Activated CD4-positive, alpha-beta T cell treated with anti-CD3 and anti-CD28 coated beads, Interleukin-2, amount 50 U/mL, for 1 hour (primary cell): ENCODE measurements at places on chromosomes 1 and 21.

DNA sequence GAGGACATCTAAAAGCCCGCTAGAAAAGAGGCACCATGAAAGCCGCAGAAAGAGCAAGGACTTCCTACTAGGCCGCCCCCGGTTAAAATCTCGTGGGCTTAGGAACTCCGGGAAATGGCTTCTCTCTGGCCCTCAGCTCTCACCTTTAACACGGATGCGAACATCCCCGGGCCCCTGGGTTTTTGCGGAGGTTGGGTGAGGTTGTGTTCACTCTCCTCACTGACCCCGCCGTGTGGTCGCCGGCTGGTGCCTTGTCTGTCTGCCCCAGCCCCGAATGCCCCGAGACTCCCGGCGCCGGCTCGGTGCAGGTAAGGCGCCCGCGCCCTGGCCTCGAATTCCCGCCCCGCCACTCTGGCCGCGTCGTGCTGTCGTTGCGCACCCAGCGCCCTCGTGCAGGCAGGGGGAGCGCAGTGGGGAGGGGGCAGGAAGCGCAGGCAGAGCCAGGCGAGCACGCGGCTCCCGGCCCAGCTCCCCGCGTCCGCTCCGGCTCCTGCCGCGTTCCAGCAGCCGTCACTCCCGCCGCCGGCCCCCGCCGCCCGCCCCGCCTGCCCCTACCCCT is at the start of gene SHISAL2A:
TSS of gene SHISAL2A (plus strand) at position 437 of the 559 bp plus-strand sequence. CDS start 326 bp downstream, outside the sequence.
- DNase-seq: peak; percentile 64

DNA sequence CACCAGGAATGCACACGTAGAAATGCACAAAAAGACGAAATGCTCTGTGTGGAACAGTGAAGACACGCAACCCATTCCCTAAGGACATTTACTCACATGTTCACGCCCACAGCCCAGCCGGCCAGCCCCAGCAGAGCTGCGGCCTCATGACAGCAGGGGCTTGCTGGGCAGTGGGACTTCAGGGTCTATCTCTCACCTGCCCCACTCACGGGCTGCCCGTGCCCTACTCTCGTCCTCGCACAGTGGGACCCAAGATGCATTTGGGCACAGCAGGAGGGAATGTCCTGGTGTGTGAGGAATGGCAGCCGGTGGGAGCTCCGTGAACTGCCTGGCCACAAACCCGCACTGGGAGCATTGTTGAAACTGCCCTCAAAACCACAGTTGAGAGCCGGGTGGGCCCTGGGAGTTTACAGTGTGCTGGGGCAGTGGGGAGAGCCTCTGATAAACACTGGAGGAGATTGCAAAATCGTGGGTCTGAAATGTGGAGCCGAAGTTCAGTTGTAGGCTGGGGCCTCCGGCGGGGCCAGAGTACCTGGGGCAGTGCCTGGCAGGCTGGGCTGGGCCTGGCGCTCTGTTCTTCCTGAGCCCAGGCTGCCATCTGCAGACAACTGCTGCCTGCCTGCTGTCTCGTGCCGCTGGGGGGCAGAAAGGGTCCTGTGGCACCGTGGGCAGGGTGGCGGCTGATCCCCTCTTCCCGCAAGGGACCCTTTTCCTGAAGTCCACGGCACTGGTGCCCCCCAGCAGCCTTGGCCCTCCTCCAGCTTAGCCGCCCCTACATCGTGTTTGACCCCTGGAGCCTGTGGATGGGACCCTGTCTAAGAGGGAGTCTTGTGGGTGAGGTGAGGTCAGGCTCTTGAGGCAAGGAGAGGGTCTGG is 20.7 kb upstream of the POFUT2 start:
- no peak for DNase-seq

GRCh38 chr1:94299627-94300553 is 62.5 kb upstream of the ARHGAP29 start:
- no peak for DNase-seq

GRCh38 chr1:213680677-213681325 is 307.0 kb upstream of the PROX1 start:
- no peak for DNase-seq

GRCh38 chr21:29376556-29376955 is 77.8 kb downstream of the BACH1 start:
- DNase-seq: peak; percentile 38

DNA sequence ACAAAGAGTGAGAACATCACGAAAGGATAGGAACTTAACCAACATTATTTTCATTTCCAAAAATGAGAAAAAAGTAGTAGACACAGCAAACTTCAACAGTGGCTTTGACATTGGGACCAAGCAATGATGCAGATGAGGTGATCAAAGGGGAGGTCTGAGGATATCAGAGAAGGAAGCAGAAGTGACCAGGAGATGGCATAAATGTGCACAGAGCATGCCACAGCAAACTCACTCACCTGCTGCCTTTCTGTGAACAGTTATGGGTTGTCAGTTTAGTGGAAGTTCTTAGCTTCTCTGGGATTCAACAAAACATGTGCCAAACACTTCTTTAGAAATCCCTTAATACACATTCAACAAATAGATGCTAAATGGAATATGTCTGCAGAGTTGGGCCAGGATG is 290.1 kb downstream of the PLPP3 start:
- no peak for DNase-seq

- DNase-seq: no peak
Measured at GRCh38 chr1:234863551-234863971, 253.6 kb upstream of the IRF2BP2 start.

GRCh38 chr1:235265900-235266299 is 62.1 kb downstream of the ARID4B start:
- no peak for DNase-seq

DNA sequence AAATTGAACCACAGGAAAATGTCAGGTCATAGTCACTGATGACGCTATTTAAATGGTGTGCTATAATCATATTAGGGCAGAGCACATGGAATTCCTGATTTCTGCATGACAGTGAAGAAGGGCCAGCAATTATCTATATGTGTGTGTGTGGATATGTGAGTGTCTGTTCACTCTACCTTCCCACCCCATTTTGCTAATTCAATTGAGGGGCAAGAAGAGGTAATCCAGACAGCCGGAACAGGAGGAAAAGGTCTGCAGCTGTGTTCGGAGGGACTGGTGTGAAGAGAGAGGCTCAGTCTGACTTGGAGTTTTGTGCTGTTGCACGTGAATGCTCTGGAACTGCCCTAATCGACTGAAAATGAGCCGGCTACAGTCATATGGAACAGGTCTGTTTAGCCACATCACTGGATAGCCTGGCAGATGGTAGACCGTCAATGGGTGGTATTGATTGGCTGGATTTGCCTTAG is 5.1 kb upstream of the ELAVL4 start:
- DNase-seq: no peak
